Left hindlimb (tissue), 1 donor: ENCODE measurements at places on chromosomes 16 and 17.

DNA sequence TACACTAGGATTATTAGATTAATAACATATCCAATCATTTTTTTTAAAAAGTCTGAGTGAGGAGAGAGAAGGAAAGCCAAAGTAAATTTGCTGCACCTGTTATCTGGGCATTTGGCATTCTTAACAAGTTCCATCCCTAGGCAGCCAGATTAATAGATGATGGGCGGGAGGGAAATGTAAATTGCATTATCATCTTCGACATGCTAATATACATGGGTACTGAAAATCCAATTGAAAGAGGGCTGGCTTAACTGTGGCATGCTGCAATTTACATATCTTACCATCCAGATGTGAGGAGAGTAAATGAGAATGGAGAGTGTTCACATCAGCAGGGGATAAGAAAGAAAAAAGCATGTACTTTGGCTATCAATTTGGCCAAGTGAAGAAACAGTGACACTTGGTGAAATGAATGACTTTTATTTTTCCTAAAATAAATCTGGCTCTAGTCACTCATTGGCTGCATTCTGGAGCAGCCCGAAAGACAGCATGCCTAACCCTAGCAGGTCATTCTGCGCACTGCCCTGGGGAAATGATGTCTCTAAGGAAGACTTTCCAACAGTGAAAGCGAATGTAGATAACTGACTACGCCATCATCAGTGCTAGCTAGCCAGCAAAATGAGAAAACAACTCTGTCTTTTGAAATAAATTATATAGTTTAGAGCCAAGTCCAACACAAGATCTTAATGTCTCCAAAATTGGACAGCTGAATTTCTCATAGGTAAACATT, 57.9 kb downstream of the HYDIN start:
- no peak for DNase-seq

DNA sequence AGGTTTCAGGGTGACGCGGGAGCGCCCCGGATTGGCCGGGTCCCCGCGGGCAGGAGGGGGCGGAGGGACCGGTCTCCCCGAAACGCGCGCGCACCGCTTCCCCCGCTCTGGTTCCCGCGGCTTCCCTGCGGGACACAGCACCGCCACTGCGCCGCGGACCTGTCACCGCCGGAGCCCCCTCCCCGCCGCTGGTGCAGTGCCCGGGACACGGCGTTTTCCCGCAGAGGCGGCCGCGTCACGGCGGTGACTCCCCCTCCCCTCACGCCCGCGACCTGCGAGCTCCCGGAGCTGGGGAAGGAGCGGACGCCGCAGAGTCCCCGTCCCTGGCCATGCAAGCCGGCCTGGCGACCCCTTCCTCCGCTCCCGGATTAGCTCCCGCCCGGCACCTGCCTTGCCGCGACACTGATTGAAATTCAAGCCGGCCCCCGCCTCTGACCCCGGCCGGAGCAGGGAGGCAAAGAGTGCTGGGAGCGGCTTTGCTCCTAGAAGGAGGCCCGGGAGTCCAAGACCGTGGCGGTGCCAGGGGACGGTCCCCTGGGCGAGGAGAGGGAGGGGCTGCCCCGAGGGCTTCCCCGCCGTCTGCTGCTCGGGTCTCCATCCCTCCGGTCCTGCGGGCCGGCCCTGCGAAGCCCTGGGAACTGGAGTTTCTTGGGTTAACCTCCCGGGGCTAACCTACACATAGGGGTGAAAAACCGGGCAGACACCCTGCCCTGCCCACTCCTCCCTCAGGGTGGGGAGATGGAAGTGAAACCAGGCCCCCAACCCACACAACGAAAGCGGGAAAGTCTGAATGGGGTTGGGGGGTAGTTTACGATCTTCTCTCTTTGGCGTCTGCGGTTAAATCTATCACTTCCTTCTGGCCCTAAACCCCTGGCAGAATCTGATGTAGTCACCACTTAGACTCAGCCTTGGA, 1.0 kb downstream of the RHBDL3 start:
- no peak for DNase-seq

DNA sequence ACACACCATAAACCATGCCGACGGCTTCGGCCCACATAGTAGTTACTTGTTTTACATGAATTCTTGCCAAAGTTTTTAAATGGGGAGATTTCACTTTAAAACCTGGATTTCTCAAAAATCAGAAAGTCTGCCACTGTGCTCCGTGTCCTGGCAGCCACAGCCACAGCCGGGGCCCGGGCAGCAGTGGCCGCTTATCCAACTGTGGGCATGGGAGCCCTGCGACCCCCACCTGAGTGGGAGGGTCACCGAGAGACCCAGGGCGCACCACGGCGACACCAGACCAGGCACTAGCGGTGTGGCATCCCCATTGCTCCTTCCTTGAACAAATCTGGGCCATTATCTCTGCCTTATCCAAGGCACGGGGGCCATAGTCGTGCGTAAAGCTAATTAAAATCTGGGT, 30.0 kb downstream of the ZNF469 start:
- no peak for DNase-seq

DNA sequence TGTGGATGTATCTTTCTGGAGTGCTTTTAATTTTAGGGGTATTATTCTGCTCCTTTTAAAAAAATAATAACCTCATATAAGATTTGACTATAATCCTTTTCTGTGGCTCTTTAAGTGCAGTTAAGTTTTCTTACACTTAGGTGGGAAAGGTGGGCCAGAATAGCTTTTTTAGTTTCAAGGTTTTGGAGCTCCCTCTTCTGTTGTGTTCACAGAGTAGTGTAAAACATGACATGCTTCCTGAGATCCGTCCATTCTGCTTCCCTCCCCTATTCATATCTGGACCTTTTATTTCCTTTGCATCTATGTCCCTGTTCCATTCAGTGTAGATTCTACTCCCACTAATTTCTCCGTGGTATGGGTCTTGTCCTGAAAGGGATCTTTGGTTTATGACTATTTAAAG, 12.8 kb downstream of the LRRC36 start:
- DNase-seq = no peak

- peak; percentile 78 for DNase-seq
Observed at GRCh38 chr17:42101513-42102292, 3.4 kb upstream of the ZNF385C start.

GRCh38 chr16:67555795-67556212, 6.5 kb upstream of the CTCF start:
- DNase-seq = no peak

DNA sequence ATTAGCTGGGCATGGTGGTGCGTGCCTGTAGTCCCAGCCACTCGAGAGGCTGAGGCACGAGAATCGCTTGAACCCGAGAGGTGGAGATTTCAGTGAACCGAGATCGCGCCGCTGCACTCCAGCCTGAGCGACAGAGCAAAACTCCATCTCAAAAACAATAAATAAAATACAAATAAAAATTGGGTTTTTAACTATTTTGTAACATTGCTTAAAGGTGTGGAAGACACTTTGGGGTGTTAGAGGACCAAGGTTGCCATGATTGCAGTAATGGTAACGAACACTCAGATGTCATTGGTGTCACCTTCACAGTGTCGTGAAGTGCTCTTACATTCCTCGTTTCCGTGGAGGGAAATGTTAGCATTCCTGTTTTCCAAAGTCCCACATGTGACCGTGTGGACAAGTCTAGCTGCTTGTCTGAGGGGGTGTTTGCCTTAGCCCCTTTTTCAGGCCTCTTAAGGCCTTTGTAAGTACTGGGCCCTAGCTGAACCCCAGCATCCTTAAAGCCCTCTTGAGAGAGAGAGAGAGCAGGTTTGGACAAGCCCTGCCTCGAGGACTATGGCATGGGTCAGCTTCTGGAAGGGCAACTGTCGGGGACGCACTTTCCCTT, 8.6 kb downstream of the C16orf96 start:
- DNase-seq = no peak

DNA sequence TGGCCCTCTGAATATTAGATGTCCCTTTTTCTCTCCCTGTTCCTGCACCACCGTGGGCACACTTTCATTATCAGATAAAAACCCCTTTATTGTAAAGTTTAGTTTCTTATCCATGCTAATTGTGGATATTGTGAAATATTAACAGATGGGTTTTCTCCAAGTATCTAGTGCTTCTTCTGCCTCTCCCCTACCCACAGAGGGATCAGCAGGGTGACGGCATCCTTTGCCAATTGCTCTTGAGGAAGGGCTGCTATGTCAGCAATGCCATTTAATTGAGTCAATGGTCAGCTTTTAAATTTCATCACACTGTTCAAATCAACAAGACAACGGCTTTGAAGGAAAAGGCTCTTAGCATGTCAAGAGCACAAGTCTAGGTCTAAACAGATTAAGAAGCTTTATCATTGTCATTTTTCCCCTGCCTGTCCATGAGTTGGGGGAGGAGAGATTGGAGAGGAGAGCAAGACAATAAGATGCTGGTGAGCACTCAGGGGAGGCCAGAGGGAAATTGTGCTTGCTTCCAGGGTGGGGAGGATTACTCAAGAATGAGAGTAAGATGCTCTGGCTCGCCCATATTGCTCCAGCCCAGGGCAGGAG, 443.0 kb upstream of the CCL2 start:
- DNase-seq = no peak

DNA sequence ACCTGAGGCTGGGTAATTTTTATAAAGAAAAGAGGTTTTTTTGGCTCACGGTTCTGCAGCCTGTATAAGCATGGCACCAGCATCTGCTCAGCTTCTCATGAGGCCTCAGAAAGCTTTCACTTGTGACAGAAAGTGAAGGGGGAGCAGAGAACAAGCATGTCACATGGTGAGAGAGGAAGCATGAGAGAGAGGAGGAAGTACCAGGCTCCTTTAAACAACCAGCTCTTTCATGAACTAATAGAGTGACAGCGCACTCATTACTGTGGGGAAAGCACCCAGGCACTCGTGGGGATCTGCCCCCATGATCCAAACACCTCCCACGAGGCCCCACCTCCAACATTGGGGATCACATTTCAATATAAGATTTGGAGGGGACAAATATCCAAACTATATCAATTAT, 86.8 kb downstream of the USP32 start:
- DNase-seq = no peak

GRCh38 chr16:86033016-86033474, 134.1 kb downstream of the IRF8 start:
- DNase-seq = peak; percentile 80

DNA sequence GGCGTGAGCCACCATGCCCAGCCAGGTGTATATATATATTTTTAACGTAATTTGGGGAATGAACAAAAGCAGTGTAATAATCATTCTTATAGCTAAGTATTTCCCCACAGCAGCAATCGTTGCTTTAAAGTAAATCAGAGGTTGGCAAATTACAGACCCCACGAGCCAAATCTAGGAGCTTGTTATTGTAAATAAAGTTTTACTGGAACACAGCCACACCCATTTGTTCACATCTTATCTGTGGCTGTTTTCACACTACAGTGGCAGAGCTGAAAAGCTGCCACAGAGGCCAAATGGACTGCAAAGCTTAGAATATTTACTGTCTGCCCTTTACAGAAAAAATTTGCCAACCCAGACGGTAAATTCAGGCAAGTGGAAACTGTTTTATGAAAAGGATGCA, 50.8 kb downstream of the RAB11FIP4 start:
- no peak for DNase-seq

DNA sequence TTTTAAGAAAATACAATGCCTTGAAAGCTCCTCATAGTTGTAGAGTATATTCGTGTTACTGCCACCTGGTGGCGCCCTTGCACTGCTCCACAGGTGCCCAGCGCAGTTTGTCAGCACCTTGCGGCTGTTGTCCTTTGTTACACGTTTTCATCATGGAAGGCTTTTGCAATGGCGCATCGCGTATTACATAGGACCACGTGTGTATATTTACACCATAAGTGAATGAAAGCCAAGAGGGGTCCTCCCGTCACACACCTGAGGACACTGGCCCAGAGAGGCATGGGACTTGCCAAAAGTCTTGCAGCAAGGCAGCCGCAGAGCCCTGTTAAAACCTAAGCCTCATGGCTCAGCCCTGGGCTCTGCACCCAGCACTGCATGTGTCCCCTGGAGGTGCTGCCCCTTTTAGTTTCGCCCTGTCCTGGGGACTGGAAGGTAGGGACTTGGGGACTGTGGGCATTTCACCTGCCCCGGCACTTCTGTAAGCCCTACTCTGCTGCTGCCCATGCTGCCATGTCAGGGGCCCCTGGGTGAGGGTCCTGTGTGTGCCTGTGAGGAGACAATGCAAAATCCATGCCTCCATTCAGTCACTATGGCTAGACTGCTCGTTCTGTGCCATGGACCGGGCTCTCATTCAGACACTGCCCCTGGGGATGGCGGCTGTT, 24.3 kb downstream of the POLR3E start:
- no peak for DNase-seq

DNA sequence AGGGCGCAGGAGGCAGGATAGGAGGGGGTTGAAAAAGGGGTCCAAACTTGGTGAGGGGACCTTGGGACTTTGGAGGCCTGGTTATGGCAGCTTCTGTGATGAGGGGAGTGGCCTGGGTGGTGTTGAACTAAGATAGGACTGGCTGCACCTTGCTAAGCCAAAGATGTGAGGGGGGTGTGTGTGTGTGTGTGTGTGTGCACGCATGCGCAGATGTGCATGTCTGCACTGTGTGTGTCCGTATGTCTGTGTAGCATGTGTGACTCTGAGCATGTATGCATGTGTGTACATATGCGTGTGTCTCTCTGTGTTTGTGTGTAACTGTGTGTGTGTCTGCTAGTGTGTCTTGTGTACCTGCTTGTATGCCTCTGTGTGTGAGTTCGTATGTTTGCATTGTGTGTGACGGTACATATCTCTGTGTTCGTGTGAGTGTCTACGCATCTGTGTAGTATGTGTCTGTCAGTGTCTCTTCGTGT, 4.1 kb downstream of the SLC16A5 start:
- no peak for DNase-seq

- no peak for DNase-seq
Observed at GRCh38 chr17:77256710-77257109, 115.9 kb downstream of the SEC14L1 start.

GRCh38 chr16:83268169-83268568, 539.6 kb upstream of the HSBP1 start:
- DNase-seq = no peak
